Stimulated activated CD8-positive, alpha-beta memory T cell treated with anti-CD3 and anti-CD28 coated beads, Interleukin-12 subunit alpha, Interleukin-12 subunit beta, amount 100 ng/mL, for 1 hour (primary cell): ENCODE measurements at places on chromosomes 16 and 17.

GRCh38 chr17:40817103-40817682, 5.2 kb downstream of the KRT10 start:
- DNase-seq: no peak

DNA sequence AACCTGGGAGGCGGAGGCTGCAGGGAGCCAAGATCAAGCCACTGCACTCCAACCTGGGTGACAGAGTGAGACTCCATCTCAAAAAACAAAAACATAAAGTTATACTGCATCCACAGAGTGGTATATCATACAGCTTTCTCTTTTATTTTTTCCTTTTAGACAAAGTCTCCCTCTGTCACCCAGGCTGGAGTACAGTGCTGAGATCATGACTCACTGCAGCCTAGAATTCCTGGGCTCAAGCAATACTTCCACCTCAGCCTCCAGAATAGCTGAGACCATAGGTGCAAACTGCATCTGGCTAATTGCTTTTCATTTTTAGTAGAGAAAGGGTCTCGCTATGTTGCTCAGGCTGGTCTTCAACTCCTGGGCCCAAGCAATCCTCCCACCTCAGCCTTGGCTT, 10.0 kb upstream of the COPRS start:
- no peak for DNase-seq

GRCh38 chr17:77450742-77451244, 310.0 kb downstream of the SEC14L1 start:
- DNase-seq: no peak

DNA sequence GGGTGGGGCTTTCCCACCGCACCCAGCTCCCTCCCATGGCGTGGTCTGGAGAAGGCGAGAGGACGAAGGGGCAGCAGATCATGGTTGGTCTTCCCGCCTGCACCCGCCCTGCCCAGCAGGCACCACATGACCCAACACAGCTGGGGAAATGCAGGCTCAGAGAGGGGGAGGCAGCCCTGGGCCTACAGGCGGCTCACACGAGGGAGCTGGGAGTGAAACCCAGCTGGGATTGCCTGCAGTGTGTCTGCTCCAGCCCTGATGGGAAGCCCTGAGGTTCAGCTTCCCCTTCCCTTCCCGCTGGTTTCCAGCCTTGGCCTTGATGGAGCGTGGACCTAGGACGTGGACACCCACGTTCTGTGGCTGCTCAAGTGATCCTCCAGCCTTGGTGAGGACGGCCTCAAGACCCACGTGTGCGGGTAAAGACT, 20.0 kb upstream of the PABPN1L start:
- DNase-seq: no peak

DNA sequence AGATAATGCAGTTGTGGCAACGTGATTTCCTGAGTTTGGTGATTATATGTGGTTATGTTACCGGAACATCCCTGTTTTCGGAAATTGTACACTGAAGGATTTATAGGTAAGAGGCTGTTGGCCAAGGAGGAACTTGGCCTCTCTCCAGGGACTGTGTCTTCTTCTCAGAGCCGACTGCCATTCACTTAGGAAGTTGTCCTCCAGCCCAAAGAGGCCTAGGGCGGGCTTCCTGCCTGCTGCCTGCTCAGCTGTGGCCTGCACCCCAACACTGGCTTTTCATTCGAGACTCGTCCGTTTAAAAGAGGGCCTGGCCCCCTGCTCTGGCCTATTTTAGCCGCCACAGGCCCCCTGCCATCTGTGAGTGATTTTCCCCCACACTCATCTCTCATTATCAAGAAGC, 64.3 kb downstream of the ZDHHC7 start:
- no peak for DNase-seq

DNA sequence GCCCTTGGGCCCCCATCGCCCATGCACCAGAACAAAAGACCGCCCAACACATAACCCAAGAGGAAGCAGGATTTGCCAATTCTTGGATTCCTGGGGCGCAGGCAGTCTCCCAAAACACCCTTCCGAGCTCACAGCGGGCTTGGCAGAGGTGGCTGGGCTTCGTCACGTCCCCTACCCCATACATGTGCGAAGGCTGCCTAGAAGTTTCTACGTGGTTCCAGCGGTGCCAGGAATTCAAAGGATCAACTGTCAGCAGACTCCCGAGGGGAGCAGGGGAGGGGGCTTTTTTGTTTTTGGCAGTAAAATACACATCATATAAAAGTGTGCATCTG, 80.8 kb upstream of the PLCG2 start:
- no peak for DNase-seq

- no peak for DNase-seq
Observed at GRCh38 chr16:10927497-10928112, 14.7 kb downstream of the DEXI start.

GRCh38 chr17:58007781-58008706, 998 bp upstream of the SRSF1 start:
- DNase-seq: no peak

DNA sequence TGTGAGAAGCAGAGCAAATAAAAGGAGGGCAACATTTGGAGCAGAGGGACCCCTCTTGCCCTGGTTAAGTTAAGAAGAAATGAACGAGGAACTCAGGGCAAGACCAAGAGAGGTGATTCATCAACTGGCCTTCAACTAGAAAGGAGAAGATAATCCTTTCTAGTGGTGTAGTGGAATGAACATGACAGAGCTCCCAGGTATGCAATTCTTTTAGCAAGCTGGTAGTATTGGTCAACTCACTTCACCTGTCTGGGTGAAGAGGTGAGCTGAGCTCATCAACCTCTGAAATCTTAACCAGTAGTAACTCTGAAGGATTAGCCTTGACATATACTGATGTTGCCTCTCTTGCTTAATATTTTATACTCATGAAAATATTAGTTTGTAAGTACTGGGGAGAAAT, 1024.7 kb upstream of the GOT2 start:
- DNase-seq: no peak

DNA sequence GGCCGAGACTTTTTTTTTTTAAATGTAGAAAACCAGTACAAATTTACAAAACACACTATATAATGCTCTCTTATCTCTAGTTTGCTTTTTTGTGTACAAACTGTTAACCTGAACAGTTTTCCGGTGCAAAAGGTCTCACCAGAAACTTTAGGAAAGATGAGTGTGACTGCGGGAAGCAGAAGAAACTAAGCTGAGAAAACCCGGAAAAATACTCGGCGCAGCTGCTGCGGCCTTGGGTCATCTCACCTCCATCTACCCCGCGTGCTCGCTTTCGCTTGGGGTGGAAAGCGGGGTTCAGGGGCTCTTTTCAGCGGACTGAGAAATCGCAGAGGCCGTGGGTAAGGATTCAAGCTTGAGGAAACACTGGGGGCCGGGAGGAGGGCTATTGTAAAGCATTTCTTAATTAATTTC, 1.8 kb downstream of the SALL1 start:
- DNase-seq: no peak

GRCh38 chr17:1638171-1638590, 7.4 kb downstream of the SCARF1 start:
- no peak for DNase-seq

GRCh38 chr17:66841744-66842143, 6.8 kb downstream of the CACNG5 start:
- no peak for DNase-seq

GRCh38 chr16:86514481-86515376, 4.4 kb downstream of the FOXF1 start:
- no peak for DNase-seq

- DNase-seq: no peak
Observed at GRCh38 chr16:12590963-12591362, 212.7 kb downstream of the CPPED1 start.

DNA sequence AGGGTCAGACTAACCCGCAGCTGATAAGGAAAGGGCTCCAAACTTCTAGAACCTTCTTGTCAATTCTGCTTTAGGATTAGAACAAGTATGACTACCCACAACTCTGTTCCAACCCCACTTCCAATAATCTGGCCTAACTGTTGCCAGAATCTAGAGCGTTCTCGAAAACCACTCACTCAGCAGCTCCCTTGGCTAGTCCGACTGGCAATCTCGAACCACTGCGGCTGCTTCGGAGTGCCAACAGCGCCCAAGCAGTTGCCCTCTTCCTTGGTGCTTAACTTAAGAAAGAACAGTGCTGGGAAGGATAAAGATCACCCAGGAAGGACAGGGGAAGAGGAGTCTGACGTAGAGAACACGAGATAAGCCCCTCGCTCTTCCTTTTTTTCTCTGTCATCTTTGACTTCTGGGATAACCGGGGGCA, 818 bp downstream of the DNAJC7 start:
- DNase-seq: no peak

- no peak for DNase-seq
Observed at GRCh38 chr16:4249530-4250308, 7.8 kb upstream of the SRL start.

DNA sequence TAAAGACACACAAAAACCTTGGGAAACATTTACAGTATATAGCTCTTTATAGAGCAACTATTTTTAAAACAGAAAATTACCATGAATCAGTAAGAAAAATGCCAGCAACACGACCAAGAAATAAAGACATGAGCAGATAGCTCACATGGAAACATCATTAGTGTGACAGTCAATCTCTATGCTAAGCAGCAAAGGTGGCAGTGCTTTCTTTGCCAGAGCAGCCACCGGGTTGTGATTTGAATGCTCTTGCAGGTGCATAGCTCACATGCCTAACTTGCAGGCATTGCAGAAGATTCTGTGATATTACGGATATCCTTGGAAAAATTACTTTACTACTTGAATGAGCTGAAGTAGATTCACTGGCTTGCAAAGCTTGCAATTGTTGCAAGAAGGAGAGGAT, 652.9 kb upstream of the C16orf82 start:
- no peak for DNase-seq

- DNase-seq: no peak
Observed at GRCh38 chr17:78883089-78883532, 19.9 kb downstream of the CEP295NL start.

GRCh38 chr17:5211458-5211857, 19.8 kb upstream of the ZNF594 start:
- DNase-seq: no peak

DNA sequence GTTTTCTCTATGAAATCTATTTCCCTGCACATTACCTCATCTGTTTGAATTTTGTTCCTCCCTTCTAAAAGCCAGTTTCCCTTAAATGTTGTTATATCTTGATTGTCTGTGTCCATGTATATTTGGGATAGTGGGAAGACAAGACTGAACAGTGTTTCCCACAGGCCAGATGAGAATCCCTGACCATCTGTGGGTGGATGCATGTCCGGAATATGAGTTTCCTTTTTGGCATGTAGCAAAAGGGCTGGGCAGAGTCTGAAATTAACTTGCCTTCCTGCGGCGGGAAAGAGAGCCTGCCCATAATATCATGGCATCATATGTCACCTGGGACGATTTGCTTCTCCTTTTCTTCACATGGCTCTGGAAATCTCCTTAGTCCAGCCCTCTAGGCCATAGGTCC, 385.8 kb upstream of the MAF start:
- no peak for DNase-seq

GRCh38 chr17:65537845-65538674, 23.4 kb downstream of the AXIN2 start:
- DNase-seq: no peak

DNA sequence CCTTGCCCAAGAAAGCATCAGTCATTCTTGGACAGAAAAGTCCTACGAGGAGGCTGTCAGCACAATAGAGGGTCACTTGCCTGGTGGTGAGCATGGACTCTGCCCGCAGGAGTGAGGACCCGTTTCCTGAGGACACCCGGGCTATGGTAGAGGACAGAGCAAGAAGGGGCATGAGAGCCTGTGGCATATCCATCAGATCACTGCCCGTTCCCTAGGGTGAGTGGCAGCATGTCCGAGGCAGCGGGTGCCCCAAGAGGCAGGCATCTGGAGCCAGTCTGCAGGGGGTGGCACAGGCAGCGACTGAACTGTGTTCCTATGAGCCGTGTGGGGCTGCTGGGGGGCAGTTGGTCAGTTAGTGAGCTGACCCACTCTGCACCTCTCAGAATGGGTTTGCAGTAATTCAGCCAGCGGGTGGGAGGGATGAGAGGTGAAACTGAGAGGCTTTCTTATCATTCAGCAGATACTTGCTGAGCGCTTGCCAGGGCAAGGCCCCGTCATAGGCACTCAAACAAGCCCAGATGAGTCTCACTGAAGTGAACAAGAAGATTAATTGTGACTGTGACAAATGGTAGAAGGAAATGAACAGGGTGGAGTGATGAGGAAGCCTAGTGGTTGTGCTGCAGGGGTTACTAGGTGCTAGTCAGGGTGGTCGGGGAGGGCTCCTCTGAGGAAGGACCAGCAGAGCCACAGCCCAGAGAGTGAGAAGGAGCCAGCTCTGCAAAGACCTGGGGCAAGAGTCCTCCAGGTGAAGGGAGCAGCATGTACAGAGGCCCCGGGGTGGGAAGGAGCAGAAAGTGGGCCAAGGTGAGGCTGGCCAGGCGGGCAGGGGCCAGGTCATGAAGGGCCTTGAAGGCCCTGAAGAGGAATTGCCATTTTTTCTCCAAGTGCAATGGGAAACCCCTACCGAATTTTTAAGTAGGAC, 87.9 kb downstream of the CLEC16A start:
- no peak for DNase-seq

DNA sequence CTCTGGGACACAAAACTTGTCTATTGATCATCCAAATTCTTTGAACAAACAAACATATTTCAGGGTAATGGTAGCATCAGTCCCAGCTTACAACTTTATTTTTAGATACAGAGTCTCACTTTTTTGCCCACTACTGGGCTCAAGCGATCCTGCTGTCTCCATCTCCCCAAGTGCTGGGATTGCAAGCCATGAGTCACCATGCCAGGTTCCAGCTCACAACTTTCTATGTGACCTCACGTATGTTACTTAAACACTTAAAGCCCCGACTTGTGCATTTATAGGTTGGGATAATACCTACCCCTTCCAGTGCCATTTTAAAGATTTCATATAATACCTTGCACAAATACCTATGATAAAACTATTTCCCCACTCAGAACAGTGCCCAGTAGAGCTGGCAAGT, 42.0 kb upstream of the KSR1 start:
- no peak for DNase-seq

DNA sequence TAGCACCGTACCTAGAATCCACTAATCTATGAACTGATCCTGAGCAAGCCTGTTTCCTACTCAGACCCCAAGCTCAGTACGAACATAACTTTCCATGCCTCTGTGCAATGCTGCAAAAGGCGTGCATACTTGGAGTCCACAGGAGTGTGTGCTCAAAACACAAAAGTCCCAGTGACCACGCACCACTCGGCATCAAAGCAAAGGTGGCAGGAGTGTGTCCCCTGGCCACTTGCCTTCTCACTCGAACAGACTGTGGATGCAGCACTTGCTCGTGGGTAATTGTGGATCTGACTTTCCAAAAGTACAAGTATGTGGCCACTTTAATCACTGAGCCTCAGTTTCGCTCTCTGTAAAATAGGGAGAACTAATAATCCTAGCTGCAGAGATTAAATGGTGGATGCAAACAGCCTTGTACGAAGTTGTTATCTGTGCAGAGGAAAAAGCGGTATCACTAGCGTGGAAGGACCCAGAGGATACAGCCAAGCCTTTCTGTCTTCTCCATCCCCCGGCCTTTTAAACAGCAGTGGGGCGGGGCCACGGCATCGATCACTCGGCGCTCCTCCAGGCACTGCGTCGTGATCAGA, 311 bp upstream of the KDM8 start:
- peak; percentile 84 for DNase-seq

GRCh38 chr17:15265131-15265530, at the start of gene PMP22:
Gene PMP22 (minus strand): TSS chr17:15265326. CDS start chr17:15260727, 4,599 bp downstream.
- no peak for DNase-seq
